ENCODE measurements at places on chromosomes 5 and 9. TPM values are rescaled to one million over a fixed set of nuclear protein-coding genes. Genes with fewer than 3 reads are reported as not detected.

The ICE1 gene
- polyA plus RNA-seq, result 9.5 TPM

The SHC3 gene
- 0.13 TPM for polyA plus RNA-seq

The LTC4S gene
- polyA plus RNA-seq, result 4.3 TPM

The HINT2 gene
- polyA plus RNA-seq, result 111 TPM

The LECT2 gene
- polyA plus RNA-seq, result not detected

The CDKN2B gene
- 23.2 TPM for polyA plus RNA-seq

The FOXD1 gene
- polyA plus RNA-seq, result 0.34 TPM

The ORM2 gene
- 3.8 TPM for polyA plus RNA-seq

The STK32A gene
- 0.66 TPM for polyA plus RNA-seq

The IER5L gene
- polyA plus RNA-seq, result 16.8 TPM

The PDE4D gene
- 22.7 TPM for polyA plus RNA-seq

The BTNL3 gene
- polyA plus RNA-seq, result 0.33 TPM

The CDKN2A gene
- polyA plus RNA-seq, result 0.17 TPM

The GPX8 gene
- polyA plus RNA-seq, result 20.7 TPM

The TRIP13 gene
- 1.5 TPM for polyA plus RNA-seq

The BARHL1 gene
- polyA plus RNA-seq, result not detected

The PCDHGA7 gene
- 0.31 TPM for polyA plus RNA-seq

The OGN gene
- 10.6 TPM for polyA plus RNA-seq

The C9 gene
- polyA plus RNA-seq, result not detected

The ZNF366 gene
- polyA plus RNA-seq, result 0.82 TPM

The BHMT2 gene
- polyA plus RNA-seq, result 21.7 TPM

The CEP120 gene
- 4.5 TPM for polyA plus RNA-seq

The EPB41L4B gene
- 6.7 TPM for polyA plus RNA-seq

The NUTM2G gene
- polyA plus RNA-seq, result not detected

The SLC4A9 gene
- polyA plus RNA-seq, result not detected

The CTXN3 gene
- polyA plus RNA-seq, result not detected

The CATSPER3 gene
- 0.76 TPM for polyA plus RNA-seq

The SOX30 gene
- 0.07 TPM for polyA plus RNA-seq

The HMCN2 gene
- polyA plus RNA-seq, result 5.2 TPM

All from adipose tissue (tissue), 3 donors.